Heart left ventricle (tissue), 16 donors: ENCODE measurements at places on chromosomes 2 and 18. TPM values are rescaled to one million over a fixed set of nuclear protein-coding genes. Genes with fewer than 3 reads are reported as not detected.
A peak's percentile ranks its signal among the peaks of the same experiment; 100 is the strongest.

Gene STEAP3
- 12.2 TPM for total RNA-seq

Gene AQP12A
- total RNA-seq, result not detected

DNA sequence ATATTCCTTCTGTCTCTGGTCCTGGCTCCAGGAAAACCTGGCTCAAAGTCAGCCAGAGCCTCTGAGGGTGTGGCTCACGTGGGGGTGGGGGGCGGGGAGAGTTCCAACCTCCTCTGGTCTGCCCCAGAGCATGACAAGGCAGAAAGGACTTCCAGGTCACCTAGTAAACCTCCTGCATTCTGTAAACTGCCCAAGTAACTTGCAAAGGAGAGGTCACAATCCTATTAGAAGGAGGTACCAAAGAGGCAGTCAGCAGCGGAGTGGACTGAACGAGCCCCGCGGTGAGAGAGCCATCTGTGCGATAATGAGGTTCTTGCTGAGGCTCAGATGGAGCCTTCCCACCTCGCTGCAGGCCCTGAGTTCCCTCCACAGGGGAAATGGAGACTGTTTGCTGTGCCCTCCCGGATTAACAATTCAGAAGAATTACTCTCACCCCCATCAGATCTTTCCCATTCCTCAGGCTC, 58.9 kb upstream of the GATA6 start:
- no peak for DNase-seq

GRCh38 chr2:240412975-240413812, 22.3 kb upstream of the GPC1 start:
- peak; percentile 57 for DNase-seq

Gene HDLBP
- 387 TPM for total RNA-seq

- DNase-seq, result no peak
Observed at GRCh38 chr2:24409700-24410556, 49.6 kb upstream of the ITSN2 start.

DNA sequence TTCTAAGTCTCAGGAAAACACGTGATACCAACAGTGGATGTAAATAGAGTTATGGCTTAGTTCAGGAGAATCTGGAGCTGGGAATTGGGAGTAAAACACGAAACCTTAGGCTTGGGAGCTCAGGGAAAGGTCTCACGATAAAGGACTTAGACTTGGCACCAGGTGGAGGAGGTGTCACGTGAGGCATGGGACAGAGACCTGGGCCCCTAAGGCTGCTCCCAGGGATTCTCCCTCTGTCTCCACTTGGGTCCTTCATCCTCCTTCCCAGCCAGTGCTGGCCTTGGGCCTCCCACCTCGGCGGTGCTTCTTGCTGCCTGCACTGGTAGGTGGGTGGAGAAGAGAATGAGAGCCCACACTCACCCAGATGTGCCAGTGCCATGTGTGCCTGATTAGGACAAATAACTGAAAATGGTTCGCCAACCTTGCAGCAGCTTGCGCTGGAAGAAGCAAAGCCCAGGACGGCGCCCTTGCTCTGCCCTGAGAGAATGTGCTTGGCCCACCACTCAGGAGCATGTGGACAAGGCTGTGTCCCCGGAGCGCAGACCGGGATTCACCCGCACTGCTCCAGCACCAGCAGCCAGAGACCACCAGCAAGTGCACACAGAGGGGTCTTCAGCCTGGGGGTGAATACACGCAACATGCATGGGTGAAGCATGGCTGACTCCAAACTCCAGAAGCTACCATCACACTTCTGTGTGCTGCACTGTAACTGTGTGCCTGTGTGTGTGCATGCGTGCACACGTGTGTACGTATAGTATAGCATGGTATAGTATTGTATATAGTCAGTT, 48.1 kb downstream of the PSMG2 start:
- no peak for DNase-seq

GRCh38 chr2:167454036-167454435, 565.8 kb downstream of the XIRP2 start:
- DNase-seq, result no peak

DNA sequence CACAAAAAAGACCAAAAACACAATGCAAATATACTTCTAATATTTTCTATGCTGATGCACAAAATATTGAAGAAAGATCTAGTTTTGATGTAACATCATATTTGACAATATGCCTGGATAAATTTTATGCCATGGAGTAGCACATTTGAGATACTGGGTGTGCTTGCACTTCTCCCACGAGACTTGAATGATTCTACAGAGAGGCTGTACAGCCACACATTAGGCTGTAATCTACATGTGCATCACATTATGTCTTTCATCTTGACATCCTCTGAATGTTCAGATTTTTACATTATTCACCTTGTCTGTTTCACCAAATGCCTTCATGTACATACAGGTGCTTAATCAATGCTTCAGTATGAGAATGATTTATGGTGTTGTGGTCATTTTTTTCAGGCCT, 756.4 kb upstream of the CDH7 start:
- no peak for DNase-seq

Gene DAW1
- total RNA-seq, result 0.49 TPM

DNA sequence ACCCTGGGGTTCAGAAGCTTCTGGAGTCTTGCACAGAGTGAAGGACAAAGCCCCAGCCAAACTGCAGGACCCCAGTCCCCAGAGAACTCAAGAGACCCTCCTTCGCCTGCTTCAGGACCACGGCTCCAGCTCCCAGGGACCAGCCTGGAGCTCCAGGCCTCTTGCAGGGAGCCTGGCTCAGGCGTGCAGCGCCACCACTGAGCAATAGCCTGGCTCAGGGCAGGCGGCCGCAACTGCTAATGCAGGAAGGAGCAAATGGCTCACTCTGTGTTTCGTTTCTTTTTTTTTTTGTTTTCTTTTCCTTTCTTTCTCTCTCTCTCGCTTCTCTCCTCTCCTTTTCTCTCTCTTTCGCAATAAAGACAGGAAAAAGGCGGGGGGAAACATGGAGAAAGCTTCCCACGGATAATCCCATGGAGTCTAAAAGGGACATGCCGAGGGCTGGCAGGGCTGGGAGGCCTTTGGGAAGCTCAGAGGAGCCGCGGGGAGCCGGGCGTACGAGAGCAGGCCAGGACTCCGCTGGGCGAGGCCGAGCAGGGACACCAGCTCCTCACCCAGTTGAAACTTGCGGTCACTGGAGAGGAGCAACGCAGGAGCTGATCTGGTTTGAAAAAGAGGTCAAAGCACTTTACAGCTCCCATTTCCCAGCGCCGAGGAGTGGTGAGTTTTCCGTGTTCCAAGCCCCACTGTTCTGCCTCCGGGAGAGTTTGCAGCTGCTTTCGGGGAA, 244.8 kb downstream of the TWIST2 start:
- DNase-seq, result no peak

DNA sequence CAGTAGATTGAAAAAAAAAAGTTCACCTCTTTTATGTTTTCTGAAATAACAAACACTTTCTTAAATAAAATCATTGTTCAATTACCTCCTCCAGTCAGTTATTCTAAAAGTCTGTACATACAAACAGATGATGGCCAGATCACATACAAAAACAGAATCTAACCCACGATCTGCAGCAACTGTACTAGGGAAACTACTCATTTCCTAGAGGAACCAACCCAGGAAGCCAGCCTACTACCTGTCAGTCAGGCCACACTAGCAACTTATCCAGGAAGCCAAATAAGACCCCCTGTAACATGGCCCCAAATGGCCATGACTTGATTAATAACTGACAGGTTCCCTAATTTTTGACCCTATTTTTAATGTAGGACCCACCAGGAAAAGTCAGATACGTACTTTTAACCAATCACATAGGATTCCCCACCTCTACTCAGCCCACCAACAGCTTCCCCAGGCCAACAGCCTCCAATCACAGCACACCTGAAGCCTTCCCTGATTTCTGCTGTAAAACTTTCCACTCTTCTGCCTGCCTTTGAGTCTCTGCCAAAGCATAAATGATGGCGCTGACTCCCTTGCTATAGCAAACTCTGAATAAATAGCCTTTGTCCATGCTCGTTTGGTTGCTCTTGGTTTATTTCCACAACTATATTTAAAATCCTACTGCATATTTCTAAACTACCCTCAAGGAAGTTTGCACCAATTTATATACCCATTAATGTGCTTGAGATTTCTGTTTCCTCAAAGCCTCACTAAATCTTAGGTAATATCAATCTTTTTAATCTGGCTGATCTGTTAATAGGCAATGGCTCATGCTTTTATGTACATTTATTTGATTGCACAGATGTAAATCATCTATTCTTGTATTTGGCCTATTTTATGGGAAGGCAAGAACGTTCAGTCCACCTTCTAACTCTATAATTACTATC, 486.4 kb downstream of the FBXO15 start:
- DNase-seq, result no peak

Gene DLGAP1
- total RNA-seq, result 0.12 TPM

DNA sequence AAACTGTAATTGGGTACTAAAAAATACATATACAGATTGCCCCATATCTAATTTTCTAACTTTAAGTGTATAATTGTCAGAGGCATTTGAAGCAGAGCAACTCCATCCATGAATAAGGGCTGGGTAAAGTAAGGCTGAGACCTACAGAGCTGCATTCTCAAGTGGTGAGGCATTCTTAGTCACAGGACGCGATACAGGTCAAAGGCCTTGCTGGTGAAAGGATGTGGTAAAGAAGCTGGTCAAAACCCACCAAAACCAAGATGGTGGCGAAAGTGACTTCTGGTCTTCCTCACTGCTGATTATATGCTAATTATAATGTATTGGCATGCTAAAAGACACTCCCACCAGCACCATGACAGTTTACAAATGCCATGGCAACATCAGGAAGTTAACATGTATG, 50.0 kb downstream of the SLC8A1 start:
- DNase-seq, result no peak

- DNase-seq, result no peak
Observed at GRCh38 chr2:15747603-15748471, 156.2 kb downstream of the DDX1 start.

Gene CCDC178
- total RNA-seq, result 1.00 TPM

Gene PIKFYVE
- 22.1 TPM for total RNA-seq

Gene EFHD1
- total RNA-seq, result 13.7 TPM

DNA sequence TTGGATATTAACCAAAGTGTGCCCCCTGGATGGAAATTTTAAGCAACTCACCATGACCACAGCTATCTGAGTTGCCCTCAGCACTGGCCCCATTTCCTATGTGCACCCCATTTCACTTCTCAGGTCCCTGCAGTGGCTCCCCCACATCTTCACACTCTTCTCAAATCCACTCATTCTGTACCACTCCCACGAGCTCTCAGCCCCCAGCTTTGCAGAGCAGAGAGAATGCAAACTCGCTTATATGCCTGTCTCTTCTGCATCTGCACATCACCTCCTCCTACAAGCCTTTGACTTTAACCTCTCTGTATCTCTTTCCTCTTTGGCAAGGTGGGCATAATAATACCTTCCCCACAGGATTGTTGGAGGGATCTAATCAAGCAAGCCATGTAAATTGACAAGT, 46.2 kb downstream of the DPYSL5 start:
- no peak for DNase-seq

Gene POTEJ
- not detected for total RNA-seq

Gene GREB1
- total RNA-seq, result 3.1 TPM

Gene PHLPP1
- 6.9 TPM for total RNA-seq

GRCh38 chr2:156565066-156565710, 129.0 kb downstream of the GPD2 start:
- no peak for DNase-seq

GRCh38 chr2:46857871-46858701, 57.5 kb downstream of the MCFD2 start:
- DNase-seq, result no peak

DNA sequence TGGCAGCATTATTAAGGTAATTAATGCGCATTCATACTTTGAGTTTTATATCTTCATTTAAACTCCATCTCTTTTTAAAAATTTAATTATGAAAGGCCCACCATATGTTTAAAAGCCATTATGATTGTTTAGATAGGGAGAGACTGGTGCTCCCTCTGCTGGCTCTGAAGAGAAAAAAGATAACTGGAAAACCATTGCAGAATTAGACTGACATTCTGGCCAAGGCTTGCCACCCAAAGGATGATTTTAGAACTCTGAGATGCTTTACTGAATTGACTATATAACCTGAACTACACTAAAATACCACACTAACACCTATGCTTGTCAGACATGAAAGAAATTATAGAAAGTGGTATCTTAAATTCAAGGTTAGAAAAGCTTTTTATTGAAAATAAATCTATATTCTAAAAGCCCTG, 127.6 kb upstream of the SPOPL start:
- no peak for DNase-seq

GRCh38 chr2:104853534-104854497, at the start of gene POU3F3:
Gene POU3F3 (plus strand): TSS chr2:104854115. CDS start chr2:104855511, 1,396 bp downstream.
- peak; percentile 73 for DNase-seq

DNA sequence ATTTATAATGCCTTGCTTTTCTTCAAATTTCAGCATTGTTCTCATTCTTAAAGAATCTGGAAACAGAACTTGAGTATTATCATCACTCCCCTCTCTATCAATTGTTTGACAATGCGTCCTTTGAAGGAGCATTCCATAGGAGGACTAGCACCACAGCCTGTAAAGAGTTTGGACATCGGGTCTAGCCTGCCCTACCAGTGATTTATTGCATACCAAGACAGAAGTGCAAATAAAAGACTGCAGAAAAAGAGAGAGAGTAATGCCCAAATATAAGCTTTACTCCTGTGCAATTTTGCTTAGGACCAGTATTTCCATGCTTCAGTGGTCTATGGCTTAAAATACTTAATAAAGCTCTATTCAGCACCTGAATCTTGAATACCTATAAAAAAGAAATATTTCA, 55.4 kb upstream of the MAP2 start:
- no peak for DNase-seq

GRCh38 chr2:230203110-230203676, 16.6 kb downstream of the SP110 start:
- peak; percentile 29 for DNase-seq

DNA sequence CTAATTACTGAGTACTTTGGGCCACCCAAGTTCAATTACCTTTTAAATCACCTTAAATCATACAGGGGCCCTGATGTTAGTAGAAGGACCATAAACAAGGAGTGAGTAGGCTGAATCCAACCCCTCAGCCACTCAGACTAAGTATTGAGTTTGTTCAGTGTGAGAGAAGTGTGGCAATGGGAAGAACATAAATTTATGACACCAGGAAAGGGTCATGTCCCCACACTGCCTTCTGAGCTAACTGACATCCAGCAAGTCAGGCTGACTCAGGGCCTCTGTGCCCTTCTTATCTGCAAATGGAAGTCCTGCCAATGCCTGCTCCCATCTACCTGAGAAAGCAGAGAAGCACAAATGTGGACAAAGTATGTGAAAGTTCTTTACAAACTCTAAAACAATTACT, 12.9 kb downstream of the PLEKHM3 start:
- peak; percentile 51 for DNase-seq

DNA sequence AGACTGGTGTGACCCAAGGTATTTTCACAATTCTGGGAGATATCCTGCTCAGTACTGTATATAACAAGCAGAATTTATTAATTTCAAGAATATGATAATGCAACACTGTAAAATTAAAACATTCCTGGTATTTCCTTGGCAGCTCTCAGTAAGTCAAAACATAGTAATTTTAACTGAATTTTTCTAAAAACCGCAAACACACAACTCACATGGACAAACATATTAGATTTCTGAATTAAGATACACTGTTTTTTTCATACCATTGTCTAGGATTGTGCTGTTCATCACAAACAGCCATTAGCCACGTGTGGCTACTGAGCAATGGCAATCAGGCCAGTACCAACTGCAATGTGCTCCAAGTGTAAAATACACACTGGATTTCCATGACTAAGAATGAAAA, 29.6 kb downstream of the LPIN2 start:
- DNase-seq, result no peak

Gene MATN3
- 0.19 TPM for total RNA-seq

Gene ARHGAP28
- 1.5 TPM for total RNA-seq

- no peak for DNase-seq
Observed at GRCh38 chr2:273333-273732, 8.6 kb downstream of the ACP1 start.

- DNase-seq, result no peak
Observed at GRCh38 chr2:200693836-200694470, 108.1 kb downstream of the AOX1 start.

Gene FBXO15
- total RNA-seq, result 0.40 TPM
